ENCODE measurements at places on chromosomes 4 and X.
A peak's percentile ranks its signal among the peaks of the same experiment; 100 is the strongest.

- H3K27ac ChIP-seq: no peak overlapping the region
- no peaks in the 10 kb centered on the region for H3K27me3 ChIP-seq
- DNase-seq: no peak
- H3K36me3 ChIP-seq: peaks cover 5% of the 10 kb centered on the region
- no peak overlapping the region for H3K4me3 ChIP-seq
Observed at GRCh38 chrX:43657671-43658070, 1.6 kb downstream of the MAOA start.

GRCh38 chr4:139987502-139987850 lies 166.5 kb downstream of the MAML3 start:
- H3K4me1 ChIP-seq: no peaks in the 10 kb centered on the region
- H3K4me3 ChIP-seq: no peak overlapping the region
- H3K36me3 ChIP-seq: no peaks in the 10 kb centered on the region

GRCh38 chrX:38008658-38009057 lies 2.3 kb downstream of the SYTL5 start:
- H3K4me3 ChIP-seq: no peak overlapping the region
- no peak overlapping the region for H3K27ac ChIP-seq
- H3K4me1 ChIP-seq: no peaks in the 10 kb centered on the region
- no peaks in the 10 kb centered on the region for H3K36me3 ChIP-seq
- DNase-seq: no peak
- peaks cover 19% of the 10 kb centered on the region for H3K27me3 ChIP-seq

GRCh38 chr4:147916351-147916750 lies 184.5 kb downstream of the ARHGAP10 start:
- H3K4me3 ChIP-seq: no peak overlapping the region
- no peaks in the 10 kb centered on the region for H3K4me1 ChIP-seq
- H3K27ac ChIP-seq: no peak overlapping the region

- H3K4me3 ChIP-seq: no peak overlapping the region
- H3K36me3 ChIP-seq: peaks cover 7% of the 10 kb centered on the region
- peaks cover 5% of the 10 kb centered on the region for H3K4me1 ChIP-seq
- no peaks in the 10 kb centered on the region for H3K27me3 ChIP-seq
Observed at GRCh38 chr4:51894059-51894645, 51.2 kb downstream of the DCUN1D4 start.

GRCh38 chr4:35926788-35927187 lies 317.5 kb downstream of the ARAP2 start:
- no peak for DNase-seq
- no peaks in the 10 kb centered on the region for H3K4me1 ChIP-seq
- no peak overlapping the region for H3K4me3 ChIP-seq

GRCh38 chr4:159141193-159141592 lies 38.3 kb downstream of the RAPGEF2 start:
- H3K4me1 ChIP-seq: peaks cover 38% of the 10 kb centered on the region
- H3K27me3 ChIP-seq: no peaks in the 10 kb centered on the region
- DNase-seq: no peak
- H3K4me3 ChIP-seq: no peak overlapping the region
- H3K36me3 ChIP-seq: peaks cover 2% of the 10 kb centered on the region

DNA sequence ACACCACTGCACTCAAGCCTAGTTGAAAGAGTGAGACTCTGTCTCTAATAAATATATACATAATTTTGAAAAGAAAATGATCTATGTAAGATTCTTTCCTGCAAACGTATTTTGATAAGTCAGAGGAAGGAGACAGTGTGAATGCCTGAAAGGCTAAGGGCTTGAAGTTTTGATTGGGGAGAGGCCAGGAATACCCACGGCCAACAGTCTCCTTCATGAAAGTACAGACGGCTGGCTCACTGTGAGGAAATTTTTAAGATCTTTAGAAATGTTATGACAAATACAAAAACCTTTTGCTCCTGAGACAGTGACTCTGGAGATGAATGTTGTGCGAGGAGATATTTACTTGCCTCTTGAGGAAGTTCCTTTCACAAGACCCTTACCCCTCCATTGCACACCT lies 111.4 kb upstream of the KLHL13 start:
- H3K36me3 ChIP-seq: no peaks in the 10 kb centered on the region
- H3K27ac ChIP-seq: no peak overlapping the region
- no peak overlapping the region for H3K4me3 ChIP-seq
- H3K27me3 ChIP-seq: peaks cover 9% of the 10 kb centered on the region
- DNase-seq: no peak

- no peak overlapping the region for H3K27ac ChIP-seq
- H3K36me3 ChIP-seq: no peaks in the 10 kb centered on the region
- H3K4me1 ChIP-seq: no peaks in the 10 kb centered on the region
Observed at GRCh38 chr4:54513741-54514140, 144.0 kb upstream of the KIT start.

DNA sequence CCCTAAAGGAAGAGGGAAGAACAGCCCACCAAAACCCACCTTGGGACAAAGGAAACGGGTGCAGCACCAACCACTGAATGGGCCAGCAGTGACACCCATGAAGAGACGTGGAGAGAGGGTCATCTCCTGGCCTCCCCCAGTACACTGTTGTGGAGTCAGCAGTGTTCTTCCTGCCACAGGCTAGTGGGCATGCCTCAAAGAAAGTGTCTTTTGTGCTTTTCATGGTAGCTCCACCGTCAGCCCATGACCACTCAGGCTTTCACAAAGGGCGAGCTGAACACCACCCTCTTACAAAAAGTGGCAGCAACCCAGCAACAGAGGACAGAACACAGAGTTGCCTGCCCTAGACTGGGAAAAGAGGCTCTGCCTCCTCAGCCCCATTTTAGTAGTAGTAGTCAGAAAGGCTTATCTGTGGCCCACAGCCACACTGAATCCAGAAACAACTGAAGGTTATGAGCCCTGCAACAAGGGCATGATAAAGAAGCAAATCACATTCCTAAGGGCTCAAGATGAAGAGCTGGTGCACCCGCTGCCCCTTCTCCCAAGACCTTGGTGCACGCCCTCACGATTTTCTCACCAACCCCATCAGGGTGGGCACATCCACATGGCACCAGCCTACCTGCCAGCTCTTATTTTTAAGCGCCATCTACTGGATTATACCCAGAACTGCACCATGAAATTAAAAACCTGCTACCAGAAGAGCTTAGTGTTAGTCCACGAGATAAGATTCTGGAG lies 53.1 kb downstream of the RAB28 start:
- H3K27ac ChIP-seq: no peak overlapping the region
- no peak for DNase-seq
- peaks cover 71% of the 10 kb centered on the region for H3K4me1 ChIP-seq
- H3K27me3 ChIP-seq: no peaks in the 10 kb centered on the region

DNA sequence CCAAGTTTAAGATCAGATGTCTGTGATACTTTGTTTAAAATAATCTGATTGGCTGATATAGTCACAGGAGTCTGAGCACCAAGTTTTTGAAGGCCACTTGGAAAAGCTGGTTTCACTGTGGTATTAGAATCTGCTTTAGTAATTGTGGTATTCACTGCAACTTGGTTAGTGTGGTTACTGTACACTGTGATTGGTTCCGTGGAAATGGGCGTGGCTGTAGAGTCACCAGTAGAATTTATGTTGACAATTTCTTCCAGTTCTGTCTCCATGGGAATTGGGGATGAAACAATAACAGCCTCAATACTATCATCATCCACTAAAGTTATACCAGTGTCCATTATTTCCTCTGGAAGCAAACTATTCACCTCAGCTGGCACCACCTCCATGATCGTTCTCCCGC lies 26.2 kb downstream of the LIN54 start:
- H3K27me3 ChIP-seq: no peaks in the 10 kb centered on the region
- H3K36me3 ChIP-seq: peaks cover 11% of the 10 kb centered on the region
- peaks cover 21% of the 10 kb centered on the region for H3K4me1 ChIP-seq
- no peak overlapping the region for H3K27ac ChIP-seq
- H3K4me3 ChIP-seq: no peak overlapping the region

DNA sequence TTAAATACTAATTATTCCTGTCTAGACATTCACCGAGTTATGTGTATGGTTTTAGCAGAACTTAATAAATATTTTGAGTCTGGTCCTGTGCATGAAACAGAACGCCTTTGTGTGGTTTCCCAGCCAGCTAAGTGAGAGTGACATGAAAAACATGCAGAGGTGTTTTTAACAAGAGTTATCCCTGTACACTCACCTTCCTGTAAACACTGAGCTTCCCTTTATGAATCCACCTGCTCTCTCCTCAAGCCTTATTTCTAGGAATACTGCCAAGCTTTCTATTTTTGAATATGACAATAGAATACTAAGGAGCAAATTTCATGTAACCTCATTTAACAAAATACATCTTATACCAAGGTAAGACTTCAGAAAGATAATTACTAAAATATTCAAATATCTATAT lies 270.3 kb upstream of the CTSO start:
- no peaks in the 10 kb centered on the region for H3K27me3 ChIP-seq
- no peaks in the 10 kb centered on the region for H3K4me1 ChIP-seq
- peaks cover 2% of the 10 kb centered on the region for H3K36me3 ChIP-seq
- no peak overlapping the region for H3K4me3 ChIP-seq

- no peak overlapping the region for H3K27ac ChIP-seq
- H3K36me3 ChIP-seq: no peaks in the 10 kb centered on the region
- H3K4me3 ChIP-seq: peak overlapping the region; percentile 77
- peaks cover 35% of the 10 kb centered on the region for H3K4me1 ChIP-seq
- peaks cover 67% of the 10 kb centered on the region for H3K27me3 ChIP-seq
Observed at GRCh38 chr4:42398171-42398870, 1.0 kb downstream of the SHISA3 start.

DNA sequence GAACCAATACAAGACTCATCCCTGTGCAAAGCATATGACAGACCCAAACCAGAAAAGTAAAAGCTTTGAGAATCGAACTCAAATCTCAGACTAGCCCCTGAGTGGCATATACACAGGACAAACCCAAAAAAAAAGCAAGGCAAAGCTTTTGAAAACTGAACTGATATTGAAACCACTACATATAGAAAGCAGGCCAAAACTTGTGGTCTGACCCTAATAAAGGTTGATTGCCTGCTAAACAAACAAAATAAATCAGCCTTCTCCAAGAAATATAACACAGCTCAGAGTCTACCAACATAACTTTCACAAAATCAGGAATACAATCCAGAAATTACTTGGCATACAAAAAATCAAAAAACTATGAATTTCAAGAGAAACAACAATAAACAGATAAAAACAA lies 40.3 kb downstream of the LRBA start:
- no peak overlapping the region for H3K4me3 ChIP-seq
- no peak for DNase-seq
- H3K4me1 ChIP-seq: peaks cover 84% of the 10 kb centered on the region
- no peaks in the 10 kb centered on the region for H3K36me3 ChIP-seq
- no peaks in the 10 kb centered on the region for H3K27me3 ChIP-seq

DNA sequence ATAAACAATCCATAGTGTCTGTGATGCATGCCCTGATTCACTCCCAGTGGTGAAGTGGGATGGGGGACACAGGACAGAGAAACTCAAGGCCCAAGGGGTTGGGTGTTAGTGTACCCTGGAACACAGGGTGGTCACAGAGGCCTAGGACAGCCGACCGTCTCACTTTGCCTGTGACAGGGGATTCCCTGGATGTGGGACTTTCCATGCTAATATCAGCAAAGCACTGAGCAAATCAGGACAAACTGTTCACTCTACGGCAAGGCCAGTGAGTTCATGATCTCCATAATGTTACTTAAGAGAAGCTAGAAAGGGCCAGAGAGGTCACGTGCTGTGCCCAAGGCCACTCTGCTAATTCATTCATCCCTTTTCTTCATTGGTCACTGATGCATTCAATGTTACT lies 158.7 kb upstream of the RBPJ start:
- no peaks in the 10 kb centered on the region for H3K4me1 ChIP-seq
- DNase-seq: no peak
- no peaks in the 10 kb centered on the region for H3K36me3 ChIP-seq
- no peaks in the 10 kb centered on the region for H3K27me3 ChIP-seq
- no peak overlapping the region for H3K27ac ChIP-seq

GRCh38 chr4:119498527-119498926 lies 130.1 kb downstream of the PDE5A start:
- peaks cover 32% of the 10 kb centered on the region for H3K36me3 ChIP-seq
- no peak overlapping the region for H3K27ac ChIP-seq
- no peak for DNase-seq
- no peaks in the 10 kb centered on the region for H3K4me1 ChIP-seq

DNA sequence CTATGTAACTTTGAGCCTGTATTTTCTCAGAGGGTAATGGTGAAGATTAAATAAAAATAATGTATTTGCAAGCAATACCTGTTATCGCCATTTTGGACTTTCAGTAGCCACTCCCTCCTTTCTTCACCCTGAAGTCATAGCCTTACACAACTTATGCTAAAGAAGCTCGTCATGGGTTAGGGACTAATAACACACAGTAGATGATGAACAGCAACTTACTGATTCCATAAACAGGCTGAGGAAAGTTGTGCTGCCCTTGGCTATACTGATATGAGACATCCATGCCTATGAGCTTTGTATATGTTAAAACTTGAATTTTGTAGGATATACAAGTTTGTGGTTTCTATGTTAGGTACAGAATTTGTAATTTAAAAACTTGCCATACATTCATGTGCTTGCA lies 31.7 kb upstream of the EIF1AX start:
- H3K4me3 ChIP-seq: no peak overlapping the region
- H3K27me3 ChIP-seq: no peaks in the 10 kb centered on the region
- no peaks in the 10 kb centered on the region for H3K4me1 ChIP-seq
- DNase-seq: no peak

DNA sequence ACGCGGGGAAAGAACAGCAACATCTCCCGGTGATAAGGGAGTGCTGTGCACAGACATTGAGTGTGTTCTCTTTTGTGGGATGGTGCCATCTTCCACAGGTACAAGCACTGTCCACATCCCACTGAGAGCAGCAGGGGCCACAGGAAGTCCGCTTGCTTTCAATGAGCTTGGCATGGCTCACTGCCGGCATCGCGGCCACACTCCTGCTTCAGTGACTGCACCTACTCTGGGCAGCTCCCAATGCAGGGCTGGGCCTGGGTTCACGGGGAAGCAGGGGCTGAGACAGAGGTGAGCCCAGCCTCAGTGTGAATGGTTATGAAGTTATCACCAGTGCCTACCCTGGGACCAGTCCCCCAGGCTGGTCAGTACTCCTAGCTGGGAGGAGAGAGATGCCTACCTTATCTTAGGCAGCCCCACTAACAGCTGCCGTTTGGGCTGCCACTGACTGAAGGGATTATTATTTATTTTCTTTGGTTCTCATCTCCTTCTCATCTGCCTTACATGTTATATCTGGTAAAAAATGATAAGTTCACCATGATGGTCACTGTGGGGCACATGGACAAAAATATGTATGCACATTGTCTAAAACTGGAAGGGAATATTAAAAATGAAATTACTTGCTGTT lies 99.2 kb downstream of the MGST2 start:
- H3K4me3 ChIP-seq: no peak overlapping the region
- peaks cover 17% of the 10 kb centered on the region for H3K27me3 ChIP-seq
- DNase-seq: no peak

- no peak overlapping the region for H3K4me3 ChIP-seq
- H3K36me3 ChIP-seq: no peaks in the 10 kb centered on the region
- no peak for DNase-seq
- no peaks in the 10 kb centered on the region for H3K27me3 ChIP-seq
Observed at GRCh38 chr4:20431543-20431951, 179.8 kb downstream of the SLIT2 start.

Measured in central memory CD8-positive, alpha-beta T cell (primary cell).